ENCODE measurements at places on chromosomes 6 and 20. TPM values are rescaled to one million over a fixed set of nuclear protein-coding genes. Genes with fewer than 3 reads are reported as not detected.

The C6orf132 gene
- 3.3 TPM for total RNA-seq

The SLC2A10 gene
- 18.8 TPM for total RNA-seq

The STMND1 gene
- total RNA-seq = 0.36 TPM

The C20orf144 gene
- not detected for total RNA-seq

The TLDC2 gene
- total RNA-seq = not detected

The NKX2-2 gene
- not detected for total RNA-seq

The RSPO4 gene
- total RNA-seq = not detected

The NHLRC1 gene
- total RNA-seq = 1.9 TPM

The DOK5 gene
- total RNA-seq = 3.0 TPM

The TCF21 gene
- 18.2 TPM for total RNA-seq

DNA sequence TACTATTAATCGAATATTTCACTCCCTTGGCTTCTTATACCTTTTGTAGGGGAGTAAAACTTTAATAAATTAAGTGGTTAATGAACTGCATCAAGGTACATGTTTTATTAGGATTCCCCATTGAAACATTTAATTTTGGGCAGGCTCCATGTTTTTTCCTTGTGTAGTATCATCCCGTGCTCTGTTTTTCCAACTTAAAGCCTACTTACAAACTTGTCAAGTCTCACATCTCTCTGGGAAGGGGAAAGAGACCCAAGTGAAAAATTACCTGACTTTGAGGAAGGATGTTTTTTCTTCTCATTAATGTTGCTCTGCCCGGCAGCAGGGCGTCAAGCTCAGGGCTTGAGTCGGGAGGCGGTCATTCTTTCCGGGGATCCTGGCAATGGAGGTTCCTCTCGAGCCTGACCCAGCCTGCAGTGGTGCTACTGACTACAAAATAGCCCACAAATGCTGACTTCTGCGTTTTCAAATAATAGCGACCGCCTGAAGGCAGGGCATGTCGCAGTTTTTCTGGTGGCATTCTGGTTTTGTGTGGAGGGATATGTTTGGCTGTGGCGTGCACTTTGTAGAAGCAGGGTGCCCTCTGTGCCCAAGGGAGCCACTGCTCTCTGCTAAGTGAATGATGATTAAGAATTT is 2.4 kb downstream of the DSP start:
- no peak for DNase-seq

GRCh38 chr20:64244281-64244805 is 11.2 kb upstream of the PCMTD2 start:
- no peak for DNase-seq

DNA sequence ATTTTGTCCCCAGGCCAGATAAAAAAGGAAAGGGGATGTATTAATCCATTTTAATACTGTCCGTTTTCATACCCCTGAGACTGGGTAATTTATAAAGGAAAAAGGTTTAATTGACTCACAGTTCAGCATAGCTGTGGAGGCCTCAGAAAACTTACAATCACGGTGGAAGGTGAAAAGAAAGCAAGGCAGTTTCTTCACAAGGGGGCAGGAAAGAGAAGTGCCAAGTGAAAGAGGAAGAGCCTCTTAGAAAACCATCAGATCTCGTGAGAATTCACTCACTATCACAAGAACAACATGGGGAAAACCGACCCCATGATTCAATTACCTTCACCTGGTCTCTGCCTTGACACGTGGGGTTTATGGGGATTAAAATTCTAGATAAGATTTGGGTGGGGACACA is 152.5 kb downstream of the IBTK start:
- DNase-seq = no peak

DNA sequence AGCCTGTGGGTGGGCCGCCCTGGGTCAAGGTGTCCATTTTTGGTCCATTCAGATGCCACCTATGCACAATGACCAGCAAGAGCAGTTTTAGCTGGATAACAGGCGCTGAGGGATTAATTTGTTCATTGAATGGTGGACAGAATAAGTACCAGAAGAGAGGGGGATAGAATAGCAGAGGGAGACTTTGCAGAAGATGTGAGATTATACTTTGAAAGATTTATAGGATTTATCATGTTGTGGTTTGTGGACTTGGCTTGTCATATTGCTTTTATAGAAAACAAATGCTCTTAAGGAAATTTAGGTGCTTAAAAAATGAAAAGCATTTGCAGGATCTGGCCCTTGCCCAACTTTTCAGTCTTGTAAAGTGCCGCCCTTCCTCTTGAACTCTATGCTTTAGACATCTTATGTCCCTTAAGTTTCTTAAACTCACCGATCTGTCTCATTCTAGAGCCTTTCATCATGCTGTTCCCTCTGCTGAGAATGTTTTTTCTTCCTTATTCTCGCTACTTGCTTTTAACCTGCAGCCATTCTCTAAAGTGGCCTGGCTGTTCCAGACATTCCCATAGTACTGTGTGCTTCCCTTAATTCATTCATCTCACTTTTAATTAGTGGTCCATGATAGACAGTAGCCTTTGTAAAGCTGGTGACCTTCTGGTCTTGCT is 42.5 kb downstream of the CD109 start:
- DNase-seq = no peak

GRCh38 chr20:48862279-48862678 is 34.5 kb upstream of the PREX1 start:
- DNase-seq = no peak

GRCh38 chr6:71197780-71198179 is 90.8 kb upstream of the OGFRL1 start:
- DNase-seq = no peak

DNA sequence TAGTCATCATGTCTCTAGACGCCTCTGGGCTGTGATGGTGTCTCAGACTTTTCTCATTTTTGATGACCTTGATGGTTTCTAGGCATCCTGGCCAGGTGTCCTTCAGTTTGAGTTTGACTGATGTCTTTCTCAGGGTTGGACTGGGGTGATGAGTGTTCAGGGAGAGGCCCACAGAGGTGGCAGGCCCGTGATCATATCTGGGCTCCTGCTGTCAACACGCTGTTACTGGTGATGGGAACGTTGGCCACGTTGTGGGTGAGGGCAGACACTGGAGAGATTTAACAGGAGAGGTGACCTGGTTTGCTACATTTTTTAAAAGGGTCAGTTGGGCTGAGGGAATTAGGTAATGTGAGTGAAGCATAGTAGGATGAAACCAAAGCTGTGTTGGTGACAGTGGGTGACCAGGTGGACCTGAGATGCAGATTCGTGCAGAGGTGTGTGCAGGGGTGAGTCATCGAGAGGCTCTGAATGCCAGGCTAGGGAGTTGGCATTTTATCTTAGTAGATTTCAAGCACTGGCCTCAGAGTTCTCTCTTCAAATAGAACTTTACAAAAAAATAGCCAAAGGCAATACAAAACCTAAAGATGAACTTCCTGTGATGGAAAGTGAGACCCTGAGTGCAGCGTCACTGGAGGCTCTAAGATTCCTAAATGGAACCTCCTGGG is 174.1 kb downstream of the CDH26 start:
- no peak for DNase-seq

- peak; percentile 78 for DNase-seq
Measured at GRCh38 chr6:79536585-79536953, 661 bp downstream of the LCA5 start.

- no peak for DNase-seq
Measured at GRCh38 chr6:130118236-130118635, 99.9 kb downstream of the L3MBTL3 start.

DNA sequence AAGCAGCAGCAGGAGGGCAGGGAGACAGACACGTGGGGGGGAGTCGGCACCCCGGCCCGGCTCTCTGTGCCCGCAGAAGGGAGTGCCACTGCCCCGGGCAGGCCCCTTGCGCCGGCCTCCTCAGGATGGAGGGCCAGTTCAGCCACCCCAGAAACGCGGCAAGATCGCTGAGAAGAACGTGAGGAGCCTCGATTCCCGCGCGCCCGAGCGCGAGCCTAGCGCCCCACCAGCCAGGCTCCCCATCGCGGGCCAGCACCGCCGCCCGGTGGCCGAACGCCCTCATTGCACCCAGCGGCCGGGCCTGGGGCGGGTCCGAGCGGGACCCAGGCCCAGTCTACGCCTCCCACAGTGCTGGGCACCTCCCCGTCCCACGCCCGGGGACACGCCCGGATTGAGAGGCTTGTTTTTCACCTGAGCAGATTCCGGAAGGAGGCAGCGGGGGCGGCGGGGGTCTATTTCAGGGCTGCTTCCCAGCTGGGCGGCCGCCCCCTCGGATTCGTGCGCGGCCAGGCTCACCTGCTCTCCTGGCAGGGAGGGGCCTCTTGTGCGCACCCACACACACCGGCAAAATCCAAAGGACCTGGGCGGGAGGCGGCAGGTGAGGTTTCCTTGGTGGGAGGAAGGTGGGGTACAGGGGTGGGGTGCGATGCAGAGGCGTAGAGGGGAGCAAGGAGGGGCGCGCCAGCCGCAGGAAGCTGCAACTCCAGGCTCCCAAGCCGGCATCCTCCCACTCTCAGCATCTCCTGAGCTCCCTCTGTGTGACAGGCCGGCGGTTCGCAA is 9.0 kb upstream of the GRM4 start:
- peak; percentile 69 for DNase-seq

DNA sequence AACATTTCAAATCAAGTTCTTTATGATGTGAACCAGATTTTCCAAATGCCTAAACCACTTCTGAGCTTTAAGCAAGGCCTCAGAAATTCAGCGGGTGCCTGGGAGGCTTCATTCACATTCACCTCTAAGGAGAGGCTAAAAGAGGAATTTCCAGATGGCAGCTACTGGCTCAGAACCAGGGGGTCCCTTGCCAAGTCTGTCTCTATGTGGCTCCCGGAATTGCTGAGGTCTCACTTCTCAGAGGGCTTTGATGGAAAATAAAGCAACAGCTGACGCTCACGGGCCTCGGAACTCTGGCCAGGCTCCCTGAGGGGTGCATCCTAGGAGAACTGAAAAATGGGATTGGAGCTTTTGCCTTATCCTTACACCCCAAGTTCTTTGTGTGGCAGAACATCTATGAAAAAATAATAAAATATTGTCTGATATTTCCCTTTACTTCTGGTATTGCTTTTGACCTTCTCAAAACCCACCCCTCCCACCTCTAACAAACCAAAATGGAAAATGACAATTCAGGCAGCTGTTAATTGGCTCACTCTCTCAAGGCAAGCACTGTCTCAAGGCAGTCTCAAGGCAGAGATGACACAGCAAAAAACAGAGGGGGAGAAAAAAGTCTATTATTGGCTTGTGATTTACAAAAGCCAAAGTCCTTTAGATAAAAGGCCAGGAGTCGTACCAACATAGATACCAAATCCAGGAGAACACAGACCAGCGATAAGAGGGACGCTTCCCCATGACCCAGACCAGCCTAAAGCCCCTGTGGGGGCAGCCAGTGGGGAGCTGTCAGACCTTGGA is 21.8 kb upstream of the LRRN4 start:
- no peak for DNase-seq

GRCh38 chr6:44169154-44169553 is 10.5 kb downstream of the CAPN11 start:
- no peak for DNase-seq

- DNase-seq = no peak
Measured at GRCh38 chr6:125236536-125237327, 65.0 kb downstream of the HDDC2 start.

- DNase-seq = no peak
Measured at GRCh38 chr6:2623295-2623694, 127.4 kb downstream of the MYLK4 start.

GRCh38 chr6:40778196-40778595 is 191.0 kb upstream of the LRFN2 start:
- no peak for DNase-seq

DNA sequence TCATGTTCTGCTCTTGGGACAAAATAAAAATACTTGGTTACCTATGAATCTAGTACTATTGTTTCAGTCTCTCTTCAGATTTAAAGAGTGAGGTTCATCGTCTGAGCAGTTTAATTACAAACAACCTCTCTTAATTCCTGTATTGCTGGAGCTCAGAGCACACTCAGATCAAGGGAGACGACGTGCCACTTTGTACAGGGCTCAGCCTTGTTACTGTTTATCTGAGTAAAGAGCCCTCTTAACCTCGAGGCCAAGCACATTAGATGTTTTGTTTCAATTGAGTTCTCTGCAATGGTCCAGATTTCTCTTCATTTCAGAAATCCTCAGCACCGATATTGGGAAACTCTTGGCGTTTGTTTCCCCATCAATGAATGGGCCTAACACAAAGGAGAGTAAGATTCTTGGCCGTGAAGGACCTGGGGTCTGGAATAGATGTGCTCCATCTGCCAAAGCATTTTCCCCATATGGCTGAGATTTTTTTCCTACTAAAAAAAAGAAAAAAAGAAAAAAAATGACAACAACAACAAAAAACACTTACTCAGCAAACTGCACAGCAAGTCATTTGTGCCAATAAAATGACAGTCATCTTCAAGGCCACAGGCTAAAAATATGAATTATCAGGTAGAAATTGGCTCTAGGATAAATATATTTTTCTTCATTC is 82.6 kb upstream of the CCN6 start:
- DNase-seq = no peak

DNA sequence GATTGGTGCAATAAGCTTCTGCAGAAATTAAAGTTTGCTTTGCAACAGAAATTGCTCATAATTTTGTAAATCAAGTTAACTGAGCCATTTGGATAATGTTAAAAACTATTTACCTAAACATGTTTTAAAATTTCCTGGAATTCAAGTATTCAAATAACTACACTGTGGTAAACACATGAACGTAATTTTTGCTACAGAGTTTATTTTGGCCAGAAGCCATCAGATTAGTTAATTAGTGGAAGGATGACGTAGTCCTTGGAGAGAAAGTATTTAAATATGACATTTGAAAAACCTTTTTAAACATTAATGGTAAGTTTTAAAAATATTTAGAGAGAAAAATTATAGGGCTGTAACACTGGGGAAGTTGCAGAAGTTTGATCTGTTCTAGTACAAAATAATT is 121.2 kb upstream of the UST start:
- DNase-seq = no peak

DNA sequence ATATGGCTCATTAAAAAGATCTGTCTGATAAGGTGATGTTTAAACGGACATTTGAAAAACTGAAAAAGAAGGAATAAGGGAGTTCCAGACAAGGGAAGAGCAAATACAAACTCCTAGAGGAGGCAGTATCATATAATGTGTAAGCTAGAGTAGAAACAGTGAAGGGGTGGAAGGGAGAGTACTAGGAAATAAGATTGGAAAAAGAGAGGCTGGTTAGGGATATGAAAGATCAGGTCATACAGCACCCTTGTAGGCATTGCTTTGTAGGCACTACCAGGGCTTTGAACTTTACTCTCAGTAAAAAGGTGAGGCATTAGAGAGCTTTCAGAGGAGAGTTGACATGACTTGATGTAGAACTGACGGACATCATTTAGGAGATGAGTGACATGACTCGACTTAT is 85.7 kb downstream of the MLIP start:
- no peak for DNase-seq

DNA sequence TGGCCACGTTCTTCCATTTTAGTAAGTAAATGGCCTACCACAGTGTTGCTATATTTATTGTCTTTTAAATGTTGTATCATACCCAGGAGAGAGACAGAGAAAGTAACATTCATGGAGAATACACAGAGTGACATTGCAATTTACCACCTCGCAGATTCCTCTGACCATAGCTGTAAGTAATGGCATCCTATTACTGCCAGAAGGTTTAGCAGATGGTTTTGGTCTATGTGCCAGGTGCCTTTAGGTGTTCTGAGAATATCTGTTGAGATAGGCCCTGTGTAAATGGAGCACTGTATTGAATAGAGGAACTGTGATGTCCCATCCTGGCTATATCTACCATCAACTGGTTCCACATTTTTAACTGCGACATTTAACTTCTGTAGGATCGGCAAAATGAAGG is 559.6 kb downstream of the KIF16B start:
- DNase-seq = no peak

Measured in sigmoid colon (tissue), 7 donors.